ENCODE measurements at places on chromosomes 3 and 15. TPM values are rescaled to one million over a fixed set of nuclear protein-coding genes. Genes with fewer than 3 reads are reported as not detected.

Gene TUSC7
- not detected for total RNA-seq

DNA sequence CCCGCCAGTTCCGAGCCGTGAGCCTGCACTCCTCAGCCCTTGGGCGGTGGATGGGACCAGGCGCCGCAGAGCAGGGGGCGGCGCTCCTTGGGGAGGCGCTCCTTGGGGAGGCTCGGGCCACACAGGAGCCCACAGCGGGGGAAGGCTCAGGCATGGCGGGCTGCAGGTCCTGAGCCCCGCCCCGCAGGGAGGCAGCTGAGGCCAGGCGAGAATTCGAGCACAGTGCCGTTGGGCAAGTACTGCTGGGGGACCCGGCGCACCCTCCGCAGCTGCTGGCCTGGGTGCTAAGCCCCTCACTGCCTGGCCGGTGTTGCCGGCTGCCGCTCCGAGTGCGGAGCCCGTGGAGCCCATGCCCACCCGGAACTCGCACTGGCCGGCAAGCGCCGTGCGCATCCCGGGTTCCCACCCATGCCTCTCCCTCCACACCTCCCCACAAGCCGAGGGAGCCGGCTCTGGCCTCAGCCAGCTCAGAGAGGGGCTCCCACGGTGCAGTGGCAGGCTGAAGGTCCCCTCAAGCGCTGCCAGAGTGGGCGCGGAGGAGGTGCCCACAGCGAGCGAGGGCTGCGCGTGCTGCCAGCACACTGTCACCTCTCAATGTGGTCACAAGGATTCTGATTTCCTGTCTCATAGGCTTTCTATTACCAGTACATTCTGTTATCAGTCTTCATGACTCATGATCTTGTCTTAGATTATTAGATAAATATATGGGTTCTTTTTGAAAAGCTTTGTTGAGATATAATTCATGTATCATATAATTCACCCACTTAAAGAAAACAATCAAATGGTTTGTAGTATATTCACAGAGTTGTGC is 44.0 kb upstream of the LRIG1 start:
- no peak for DNase-seq

- no peak for DNase-seq
Observed at GRCh38 chr3:30448450-30449289, 157.7 kb upstream of the TGFBR2 start.

DNA sequence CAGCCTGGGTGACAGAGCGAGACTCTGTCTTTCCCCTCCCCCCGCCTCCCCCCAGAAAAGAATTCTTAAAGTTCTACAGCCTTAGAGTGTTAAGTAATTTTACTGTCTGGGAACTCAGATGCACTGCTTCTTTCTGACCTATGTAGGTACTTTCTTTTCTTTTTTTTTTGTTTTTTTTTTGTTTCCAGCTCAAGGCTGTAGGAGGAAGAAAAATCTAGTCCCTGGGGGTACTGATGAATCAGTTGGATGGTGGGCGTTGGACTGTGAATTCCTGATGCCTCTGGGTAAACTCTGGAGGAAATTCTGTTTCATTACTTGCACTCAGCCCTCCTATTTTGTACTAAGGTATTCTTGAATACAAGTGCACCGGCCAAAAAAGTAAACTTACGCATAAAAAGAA is 10.8 kb downstream of the GHRL start:
- DNase-seq = no peak

- DNase-seq = no peak
Observed at GRCh38 chr3:53123510-53123909, 6.7 kb downstream of the RFT1 start.

Gene CHRM5
- 0.05 TPM for total RNA-seq

- DNase-seq = no peak
Observed at GRCh38 chr3:105906836-105907235, 38.0 kb upstream of the CBLB start.
